ENCODE measurements at places on chromosomes 1 and 21.
A peak's percentile ranks its signal among the peaks of the same experiment; 100 is the strongest.

GRCh38 chr1:209692745-209693504 is 11.7 kb upstream of the HSD11B1 start:
- no peak overlapping the region for H3K4me3 ChIP-seq
- DNase-seq, result peak; percentile 60
- no peaks in the 10 kb centered on the region for H3K27me3 ChIP-seq
- H3K36me3 ChIP-seq, result no peaks in the 10 kb centered on the region

- H3K4me3 ChIP-seq, result no peak overlapping the region
- no peaks in the 10 kb centered on the region for H3K4me1 ChIP-seq
- peaks cover 22% of the 10 kb centered on the region for H3K36me3 ChIP-seq
Measured at GRCh38 chr1:11178021-11179015, 10.8 kb upstream of the ANGPTL7 start.

DNA sequence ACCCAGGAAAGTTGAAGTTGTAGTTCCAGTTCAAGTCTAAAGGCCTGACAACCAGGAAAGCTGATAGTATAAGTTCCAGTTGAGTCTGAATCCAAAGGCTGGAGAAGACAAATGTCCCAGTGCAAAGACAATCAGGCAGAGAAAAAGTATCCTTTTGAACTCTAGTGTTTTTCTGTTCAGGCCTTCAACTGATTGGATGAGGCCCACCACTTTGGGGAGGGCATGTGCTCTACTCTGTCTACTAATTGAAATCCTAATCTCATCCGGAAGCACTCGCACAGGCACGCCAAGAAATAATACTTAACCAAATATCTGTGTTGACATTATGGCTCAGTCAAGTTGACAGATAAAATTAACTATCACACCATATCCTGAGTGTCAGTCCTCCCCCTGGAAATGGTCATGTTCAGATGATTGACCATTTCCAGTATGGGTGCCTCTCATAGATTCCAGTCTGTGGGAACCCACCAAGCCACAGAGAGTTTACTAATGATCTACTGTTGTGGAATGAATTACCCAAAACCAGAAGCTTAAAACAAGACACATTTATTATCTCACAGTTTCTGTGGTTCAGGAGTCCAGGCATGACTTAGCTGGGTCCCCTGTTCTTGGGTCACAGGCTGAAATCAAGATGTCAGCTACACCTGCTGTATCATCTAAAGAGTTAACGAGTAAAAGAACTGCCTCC is 296.3 kb upstream of the ZP4 start:
- DNase-seq, result no peak
- H3K27me3 ChIP-seq, result no peaks in the 10 kb centered on the region
- H3K36me3 ChIP-seq, result no peaks in the 10 kb centered on the region
- H3K27ac ChIP-seq, result no peak overlapping the region

- no peak for DNase-seq
- no peaks in the 10 kb centered on the region for H3K27me3 ChIP-seq
- H3K4me1 ChIP-seq, result no peaks in the 10 kb centered on the region
- H3K4me3 ChIP-seq, result no peak overlapping the region
- H3K27ac ChIP-seq, result no peak overlapping the region
- H3K36me3 ChIP-seq, result no peaks in the 10 kb centered on the region
Measured at GRCh38 chr21:41598561-41599431, 90.8 kb upstream of the TMPRSS2 start.

DNA sequence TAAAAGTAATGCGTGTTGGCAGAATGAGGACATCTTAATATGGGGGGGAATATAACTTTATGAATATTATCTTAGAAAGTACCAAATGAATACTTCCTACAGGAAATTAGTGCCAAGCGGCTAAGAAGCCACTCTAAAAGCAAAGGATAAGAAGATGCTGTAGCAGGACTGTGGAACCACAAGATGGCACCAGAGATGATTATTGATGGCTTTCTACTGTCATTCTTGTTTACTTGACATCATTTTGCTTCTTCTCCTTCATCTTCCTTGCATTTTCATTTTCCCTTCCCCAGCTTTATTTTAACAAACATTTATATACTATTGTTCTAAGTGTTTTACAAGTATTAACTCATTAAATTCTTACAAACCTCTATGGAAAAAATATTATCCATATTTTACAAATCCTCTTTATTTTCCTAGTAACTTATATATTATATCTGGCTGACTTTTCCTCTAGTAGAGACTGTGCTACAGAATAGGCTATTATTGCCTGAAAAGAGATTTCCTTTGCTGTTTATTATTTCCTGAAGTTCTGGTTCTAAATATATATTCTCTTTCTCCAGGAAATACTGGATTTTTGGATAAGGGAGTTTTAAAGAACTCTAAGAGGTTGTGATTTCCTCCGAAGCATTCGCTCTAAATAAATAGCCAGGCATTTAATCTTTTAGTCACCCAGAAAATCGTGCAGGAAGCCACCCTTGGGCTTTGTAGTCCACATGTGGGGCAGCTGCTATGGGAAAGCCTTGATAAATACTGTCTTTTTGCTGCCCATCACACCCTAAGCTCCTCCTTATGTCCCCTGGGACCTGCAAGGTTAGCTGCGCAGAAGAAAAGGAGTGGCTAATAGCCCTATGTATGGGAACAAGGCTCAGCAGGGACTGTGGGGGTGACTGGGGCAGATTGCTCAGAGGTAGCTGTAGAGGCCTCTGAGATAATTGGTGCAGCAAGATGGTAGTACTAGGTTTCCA is 69.8 kb downstream of the TPR start:
- no peak for DNase-seq
- H3K4me1 ChIP-seq, result peaks cover 79% of the 10 kb centered on the region

DNA sequence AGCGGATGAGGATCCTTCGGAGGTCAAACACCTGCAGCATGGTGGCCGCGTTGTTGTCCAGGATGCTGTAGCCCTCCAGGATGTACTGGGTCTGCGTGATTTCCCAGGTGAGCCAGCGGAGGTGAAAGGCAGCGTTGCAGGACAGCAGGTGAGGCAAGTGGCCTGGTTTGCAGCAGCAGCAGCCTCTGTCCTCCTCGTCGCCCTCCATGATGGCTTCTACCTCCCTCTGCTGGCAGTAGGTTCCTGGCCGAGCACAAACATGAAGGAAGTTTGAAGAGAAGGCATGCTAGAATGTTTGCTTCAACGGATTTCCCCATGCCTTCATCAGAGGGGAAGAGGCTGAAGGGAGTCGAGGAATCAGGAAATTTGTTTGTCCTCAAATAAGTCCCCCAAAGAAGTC is 74.7 kb downstream of the NTPCR start:
- DNase-seq, result no peak
- no peaks in the 10 kb centered on the region for H3K36me3 ChIP-seq
- no peak overlapping the region for H3K27ac ChIP-seq
- H3K27me3 ChIP-seq, result no peaks in the 10 kb centered on the region

GRCh38 chr1:25477448-25478034 is 46.8 kb downstream of the MACO1 start:
- no peak overlapping the region for H3K4me3 ChIP-seq
- H3K4me1 ChIP-seq, result peaks cover 34% of the 10 kb centered on the region
- no peak overlapping the region for H3K27ac ChIP-seq
